ENCODE measurements at places on chromosomes 1 and 21. TPM values are rescaled to one million over a fixed set of nuclear protein-coding genes. Genes with fewer than 3 reads are reported as not detected.

DNA sequence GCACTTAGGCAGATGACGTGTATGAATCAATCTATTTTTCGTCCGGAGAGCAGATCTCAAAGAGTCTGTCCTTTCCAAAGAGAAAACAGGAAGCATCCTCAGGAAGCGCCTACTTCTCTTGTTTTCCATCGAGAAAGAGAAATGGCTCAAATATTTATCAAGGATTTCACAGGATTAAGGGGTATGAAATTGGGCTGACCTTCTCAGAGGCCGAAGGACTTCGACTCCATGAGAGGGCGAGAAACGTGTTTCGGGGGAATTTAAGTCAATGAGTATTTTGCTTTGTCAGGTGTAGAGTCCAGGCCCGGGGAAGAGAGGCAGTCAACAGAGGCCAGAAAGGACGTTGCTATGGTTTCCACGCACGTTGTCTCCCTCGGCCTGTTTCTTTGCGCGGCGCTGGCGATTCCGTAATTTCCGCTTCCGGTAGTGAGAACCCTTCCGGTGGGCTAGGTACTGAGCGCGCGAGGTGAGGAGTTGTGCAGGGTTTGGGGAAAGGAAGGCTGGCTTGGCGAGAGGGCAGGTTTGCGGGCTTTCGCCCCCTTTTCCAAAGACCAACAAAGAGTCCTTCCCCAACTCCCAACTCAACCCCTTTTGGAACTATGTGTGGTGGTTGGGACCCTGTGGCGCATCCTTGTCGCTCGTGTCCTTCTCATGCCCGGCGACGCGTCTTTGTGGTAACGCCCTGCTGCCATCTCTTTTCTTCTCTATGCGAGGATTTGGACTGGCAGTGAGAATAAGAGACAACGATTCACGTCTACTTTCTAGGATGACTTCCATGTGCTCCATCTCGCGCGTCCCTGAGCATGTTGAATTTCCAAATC, at the start of gene MRPS21:
Gene MRPS21, plus strand, starts transcription at position 429 of the 821 bp plus-strand sequence. CDS start 506 bp downstream, outside the sequence.
- DNase-seq = peak; percentile 82

GRCh38 chr1:54456361-54456760, 50.2 kb upstream of the SSBP3 start:
- DNase-seq = no peak

DNA sequence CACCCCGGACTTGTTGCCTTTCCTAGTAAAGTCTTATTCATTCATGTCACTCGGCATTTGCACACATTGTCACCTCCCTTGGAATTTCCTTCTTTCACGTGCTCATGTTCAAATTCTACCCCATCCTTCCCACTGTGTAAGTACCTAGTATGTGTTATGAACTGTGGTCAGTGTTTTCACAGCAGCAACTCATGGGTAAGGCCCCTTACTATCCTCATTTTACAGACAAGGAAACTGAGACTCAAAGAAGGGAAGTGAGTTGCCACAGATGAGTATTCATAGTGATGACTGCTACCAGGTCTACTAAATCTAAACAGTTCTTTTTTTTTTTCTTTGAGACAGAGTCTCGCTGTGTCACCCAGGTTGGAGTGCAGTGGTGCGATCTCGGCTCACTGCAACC, 10.5 kb downstream of the CITED4 start:
- DNase-seq = no peak

- DNase-seq = no peak
These were observed 109.5 kb downstream of the ERG start for GRCh38 chr21:38388647-38389353.

DNA sequence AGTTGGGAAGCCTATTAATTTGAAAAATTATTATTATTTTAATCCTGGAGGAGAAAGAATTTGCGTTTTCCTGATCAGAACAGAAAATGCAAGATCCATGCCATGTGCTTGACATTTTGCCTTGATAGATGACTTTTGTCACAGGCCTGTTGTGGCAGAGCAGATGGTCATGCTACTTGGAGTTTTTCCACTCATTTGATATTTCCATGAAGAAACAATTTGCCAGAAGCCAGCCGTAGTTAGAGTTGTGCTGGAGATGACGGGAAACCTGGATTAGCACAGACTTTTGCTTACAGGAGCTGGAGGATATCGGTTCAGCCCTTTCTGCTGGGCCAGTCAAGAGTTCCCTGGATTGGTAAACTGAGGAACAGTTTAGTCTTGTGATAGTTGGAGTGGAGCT, 3.2 kb downstream of the RCAN3 start:
- no peak for DNase-seq

DNA sequence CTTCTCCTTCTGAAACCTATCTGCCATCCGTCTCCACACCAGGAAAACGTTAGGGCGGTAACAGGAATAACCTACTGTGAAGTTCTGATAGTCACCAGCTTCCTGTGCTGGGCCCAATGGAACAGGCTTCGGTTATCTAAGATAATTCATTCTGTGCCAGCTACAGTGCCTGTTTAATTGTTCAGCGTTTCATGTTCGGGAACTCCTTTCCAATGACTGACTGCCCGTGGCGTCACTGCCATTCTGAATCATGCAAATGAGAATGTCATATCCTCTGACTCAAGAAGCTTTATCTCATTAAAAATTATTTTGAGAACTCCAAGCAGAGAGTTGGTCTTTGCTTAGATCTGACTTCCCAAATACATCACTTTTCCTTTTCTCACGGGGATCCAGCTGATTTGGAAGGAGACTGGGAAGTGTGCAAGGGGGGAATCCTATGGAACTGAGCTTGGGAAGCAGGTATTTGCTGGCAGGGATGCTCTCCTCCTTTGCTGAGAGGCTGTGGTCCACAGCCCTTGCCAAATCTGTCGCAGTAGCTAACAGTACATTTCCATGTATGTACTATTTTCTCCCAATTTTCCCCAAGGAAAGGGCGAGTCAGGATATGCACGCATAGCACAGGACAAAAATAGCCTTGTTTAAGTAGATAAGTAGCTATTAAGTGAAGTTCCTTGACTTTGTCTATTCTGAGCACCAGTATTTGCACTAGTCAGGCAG, 358.7 kb downstream of the LTN1 start:
- DNase-seq = peak; percentile 89

- peak; percentile 63 for DNase-seq
These were observed 55.8 kb downstream of the SLC45A1 start for GRCh38 chr1:8373581-8374241.

DNA sequence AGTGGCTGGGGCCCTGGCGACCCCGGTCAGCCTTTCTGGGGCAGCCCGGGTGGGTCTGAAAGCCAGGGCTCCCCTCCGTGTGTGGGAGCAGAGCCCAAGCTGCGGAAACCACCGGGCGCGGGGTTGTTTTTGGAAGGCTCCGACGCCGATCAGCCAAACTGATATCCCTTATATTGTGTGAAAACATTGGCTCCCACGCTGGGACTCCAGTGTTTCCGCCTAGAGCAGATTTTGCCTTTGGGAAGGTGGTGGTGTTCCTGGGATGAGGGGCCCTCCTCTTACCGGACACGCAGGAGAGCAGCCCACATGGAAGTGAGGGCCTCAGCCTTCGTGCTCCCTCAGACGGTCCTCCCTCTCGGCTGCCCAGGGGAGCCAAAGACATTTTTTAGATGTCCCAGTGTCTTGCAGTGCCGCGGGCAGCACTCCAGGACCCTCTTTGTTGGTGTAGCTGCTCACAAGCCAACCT, 54.3 kb downstream of the NGF start:
- DNase-seq = no peak

DNA sequence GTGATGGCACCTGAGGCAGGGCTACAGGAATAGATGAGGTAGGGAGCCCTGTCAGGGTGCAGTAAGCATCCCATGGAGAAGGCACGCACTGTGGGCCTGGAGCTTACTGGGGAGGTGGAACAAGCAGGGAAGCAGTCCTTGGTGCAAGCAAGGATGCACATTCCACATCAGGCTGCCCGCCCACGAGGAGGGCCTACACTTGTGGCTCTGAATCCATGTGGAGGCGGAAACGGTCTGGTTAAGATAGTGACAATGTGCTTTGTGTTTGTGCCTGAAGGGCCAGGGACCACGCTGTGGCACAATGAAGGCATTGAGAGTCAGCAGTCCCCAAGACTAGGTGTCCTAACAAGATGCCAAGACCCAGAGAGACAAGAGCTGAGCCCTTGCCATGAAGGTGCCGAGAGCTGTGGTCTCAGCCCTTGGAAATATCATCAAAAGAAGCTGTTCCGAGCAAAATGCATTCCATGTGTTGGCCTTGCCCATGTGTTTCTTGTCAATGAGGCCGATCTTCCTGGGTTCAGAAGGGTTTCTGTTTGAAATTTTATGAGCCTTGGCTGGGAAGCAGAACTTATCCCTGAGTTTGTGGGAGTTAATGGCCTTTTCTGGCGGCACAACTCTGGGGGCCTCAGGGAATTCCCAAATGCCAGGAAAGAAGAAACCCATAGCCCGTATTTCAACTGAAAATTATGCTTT, 111.9 kb downstream of the NGF start:
- DNase-seq = no peak

DNA sequence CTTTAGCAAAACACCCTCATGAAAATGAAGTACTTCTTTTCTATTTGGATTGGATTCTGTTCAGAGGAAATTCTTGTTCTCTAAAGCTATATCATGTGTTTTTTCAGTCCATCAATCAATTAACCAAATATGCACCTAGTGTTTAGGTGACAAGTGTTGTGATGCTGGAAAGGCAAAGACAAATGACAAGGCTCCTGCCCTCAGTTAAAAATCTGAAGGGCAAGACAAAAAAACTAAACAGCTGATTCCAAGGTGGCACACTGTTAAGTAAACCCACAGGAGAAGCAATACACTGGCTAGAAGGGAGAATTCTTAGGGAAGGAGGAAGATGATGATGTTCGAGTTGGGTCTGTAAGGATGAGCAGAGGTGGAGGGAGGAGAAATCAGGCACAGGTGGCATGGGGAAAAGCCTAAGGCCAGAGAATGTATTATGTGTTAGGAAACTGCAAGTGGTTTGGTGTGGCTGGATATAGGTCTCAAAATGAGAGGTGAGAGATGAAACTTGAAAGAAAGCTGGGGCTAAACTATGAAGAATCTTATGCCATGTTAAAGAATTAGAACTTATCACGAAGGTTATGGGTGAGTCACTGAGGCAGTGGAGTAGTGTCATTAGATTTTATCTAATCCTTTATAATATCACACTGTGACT, 51.8 kb upstream of the GFI1 start:
- DNase-seq = peak; percentile 29

DNA sequence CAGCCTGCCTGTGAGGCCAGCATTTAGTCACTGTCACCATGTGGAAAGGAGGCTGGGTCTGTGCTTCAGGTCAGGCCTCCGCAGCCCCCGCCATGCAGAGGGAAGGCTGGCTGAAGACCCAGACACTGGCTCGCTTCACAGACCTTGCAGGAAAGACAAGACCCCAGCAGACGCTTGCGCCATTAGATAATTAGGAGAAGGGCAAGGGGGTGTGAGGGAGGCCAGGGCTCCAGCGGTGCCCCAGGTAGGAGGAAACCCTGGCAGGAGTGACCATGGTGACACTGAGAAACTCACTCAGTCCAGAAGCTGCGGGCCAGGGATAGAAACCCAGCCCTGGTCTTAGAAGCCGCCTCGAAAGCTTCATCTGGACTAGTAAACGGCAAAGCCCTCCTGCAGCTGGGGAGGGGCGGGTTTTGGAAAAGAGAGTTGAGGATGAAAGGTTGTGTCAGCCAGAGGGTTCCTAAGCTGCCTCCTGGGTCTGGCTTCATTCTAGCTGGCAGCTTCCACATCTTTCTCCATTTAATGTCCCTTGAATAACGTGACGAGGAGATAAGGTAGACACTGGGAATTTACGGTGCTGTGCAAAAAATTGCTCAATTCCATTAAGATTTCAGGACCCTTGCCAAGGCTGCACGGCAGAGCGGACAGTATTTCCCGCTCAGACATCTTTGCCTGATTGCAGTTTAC, 294.1 kb upstream of the VAMP3 start:
- DNase-seq = no peak

GRCh38 chr1:109805486-109806165, 41.9 kb upstream of the EPS8L3 start:
- DNase-seq = no peak

DNA sequence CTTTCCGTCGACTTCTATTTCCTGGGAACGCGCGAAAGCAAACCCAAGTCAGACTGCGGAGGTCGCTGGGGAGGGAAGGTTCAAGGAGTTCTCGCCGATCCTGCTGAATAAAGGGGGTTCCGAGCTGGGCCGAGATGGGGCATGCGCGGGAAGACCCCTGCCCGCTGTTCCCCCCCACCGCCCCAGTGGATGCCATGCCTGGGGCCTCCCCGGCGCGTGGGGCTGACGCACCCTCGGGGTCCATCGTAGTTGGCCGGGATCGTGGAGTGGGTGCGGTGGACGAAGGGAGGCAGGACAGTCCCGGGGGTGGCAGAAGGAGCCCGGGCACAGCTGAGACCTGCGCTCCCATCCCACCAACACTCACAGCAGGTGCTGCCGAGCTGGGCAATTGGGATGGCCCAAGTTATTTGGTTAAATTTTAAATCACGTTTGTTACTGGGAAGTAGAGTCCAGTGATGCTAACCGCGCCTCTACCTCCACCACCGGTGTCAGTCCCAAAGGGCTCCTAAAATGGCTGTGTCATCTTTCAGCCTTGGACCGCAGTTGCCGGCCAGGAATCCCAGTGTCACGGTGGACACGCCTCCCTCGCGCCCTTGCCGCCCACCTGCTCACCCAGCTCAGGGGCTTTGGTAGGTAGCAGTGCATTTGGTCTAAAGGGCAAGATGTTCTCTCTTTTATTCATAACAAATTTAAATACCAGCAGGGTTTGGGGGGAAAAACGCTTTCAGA, 801 bp downstream of the MX1 start:
- DNase-seq = no peak

DNA sequence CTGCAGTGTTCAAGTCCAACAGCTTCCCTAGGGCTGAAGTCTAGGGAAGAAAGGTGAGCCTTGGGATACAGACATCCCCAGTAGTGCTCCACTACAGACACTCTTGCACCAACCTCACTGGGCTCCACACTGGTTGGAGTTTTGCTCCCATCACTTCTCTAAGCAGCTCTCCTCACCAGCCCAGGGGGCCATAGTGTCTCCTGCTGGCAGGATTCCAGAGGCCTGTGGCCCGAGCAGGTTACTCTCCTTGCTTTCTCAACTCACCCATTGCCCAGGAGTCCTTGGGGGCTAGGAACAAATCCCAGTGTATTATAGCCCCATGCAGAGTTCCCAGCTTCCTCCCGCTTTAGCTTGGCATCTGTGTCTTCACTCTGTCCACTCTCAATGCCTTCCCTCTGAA, 52.8 kb downstream of the IFI44 start:
- no peak for DNase-seq

- DNase-seq = no peak
These were observed 78.7 kb upstream of the TINAGL1 start for GRCh38 chr1:31497601-31498000.

GRCh38 chr1:115192200-115192767, 103.0 kb upstream of the TSPAN2 start:
- DNase-seq = no peak

DNA sequence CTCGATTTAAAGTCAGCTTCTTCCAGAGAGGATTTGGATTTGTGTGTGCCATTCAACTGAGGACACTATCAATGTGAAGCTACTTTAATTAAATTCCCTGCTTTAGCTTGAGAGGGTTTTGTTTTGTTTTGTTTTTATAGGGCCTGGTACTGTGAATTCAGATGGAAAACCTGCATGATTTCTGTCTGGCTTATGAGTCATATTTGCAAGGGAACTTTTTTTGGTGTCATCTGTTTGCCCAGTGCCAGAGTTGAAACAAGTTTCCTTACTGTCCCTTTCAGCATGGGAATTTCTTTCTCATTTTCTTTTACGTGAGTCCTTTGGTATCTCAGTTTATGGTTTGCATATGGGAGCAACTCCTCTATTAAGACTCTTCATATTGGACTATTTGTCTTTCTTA, 194.6 kb downstream of the GREM2 start:
- DNase-seq = no peak

Gene RGS16
- 0.52 TPM for total RNA-seq

Gene DNAJC6
- total RNA-seq = 6.6 TPM

Gene KRTAP10-10
- not detected for total RNA-seq

Gene FGR
- 1.5 TPM for total RNA-seq

Gene SLC1A7
- not detected for total RNA-seq

Gene FABP3
- total RNA-seq = 0.33 TPM

Gene F5
- total RNA-seq = not detected
